ENCODE measurements at places on chromosomes 5 and 9.
A peak's percentile ranks its signal among the peaks of the same experiment; 100 is the strongest.

GRCh38 chr9:25003686-25004085 lies 458.0 kb upstream of the IZUMO3 start:
- no peak for DNase-seq

- DNase-seq: no peak
Observed at GRCh38 chr5:78858364-78858763, 126.7 kb downstream of the ARSB start.

DNA sequence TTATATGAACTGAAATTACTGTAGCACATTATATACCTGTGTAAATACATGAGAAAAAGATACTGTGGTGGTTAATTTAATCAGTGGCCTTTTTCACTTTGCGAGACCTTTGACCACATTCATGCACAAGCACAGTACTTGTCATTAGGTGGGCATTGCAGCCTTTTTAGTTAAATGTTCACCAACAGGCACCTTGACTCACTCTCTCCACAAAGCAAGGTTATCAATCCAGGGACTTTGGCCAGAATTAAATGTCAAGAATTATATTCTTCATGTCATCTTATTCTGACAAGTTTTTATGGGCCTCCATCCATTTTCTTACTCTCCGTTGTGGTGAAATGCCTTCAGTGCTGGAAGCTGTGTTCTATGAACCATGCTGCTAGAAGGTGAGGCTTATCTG lies 72.2 kb downstream of the AOPEP start:
- no peak for DNase-seq

GRCh38 chr9:114207034-114207810 lies 51.9 kb downstream of the COL27A1 start:
- DNase-seq: no peak

- no peak for DNase-seq
Observed at GRCh38 chr5:12003680-12004079, 99.4 kb upstream of the CTNND2 start.

DNA sequence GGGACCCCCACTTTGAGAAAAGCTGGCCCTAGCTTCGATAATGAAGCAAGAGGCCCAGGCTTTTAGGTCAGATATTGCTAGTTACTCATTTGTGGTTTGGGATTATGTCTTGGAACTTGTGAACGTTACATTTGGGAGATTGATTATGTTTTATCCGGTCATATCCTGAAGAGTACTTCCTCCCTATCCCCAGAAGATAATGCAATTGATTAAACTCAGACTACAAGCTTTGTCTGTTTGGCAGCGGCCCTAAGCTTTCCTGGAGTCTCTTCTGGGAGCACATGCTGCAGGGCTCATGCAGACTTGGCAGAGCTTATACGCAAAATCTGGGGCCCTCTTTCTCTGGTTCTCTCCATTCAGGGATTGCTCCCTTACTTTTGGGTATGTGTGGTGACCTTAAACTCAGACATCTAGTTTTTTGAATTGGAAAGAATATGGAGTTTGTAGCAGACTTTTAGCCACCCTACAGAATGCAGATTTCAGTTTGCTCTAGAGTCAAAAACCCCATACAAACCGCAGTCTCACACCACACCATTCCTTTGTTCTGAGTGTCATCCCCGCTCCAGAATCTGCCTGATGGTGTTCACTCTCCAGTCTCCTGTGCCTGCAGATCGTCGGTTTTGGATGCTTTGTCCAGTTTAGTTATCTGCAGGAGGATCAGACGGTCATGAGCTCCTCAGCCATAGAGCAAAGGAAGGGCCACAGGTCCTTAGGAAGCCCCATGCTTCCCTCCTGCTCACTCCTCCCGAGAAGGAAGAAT lies 449.5 kb upstream of the TRPC7 start:
- peak; percentile 42 for DNase-seq

GRCh38 chr9:16319646-16320045 lies 550.8 kb downstream of the BNC2 start:
- no peak for DNase-seq

DNA sequence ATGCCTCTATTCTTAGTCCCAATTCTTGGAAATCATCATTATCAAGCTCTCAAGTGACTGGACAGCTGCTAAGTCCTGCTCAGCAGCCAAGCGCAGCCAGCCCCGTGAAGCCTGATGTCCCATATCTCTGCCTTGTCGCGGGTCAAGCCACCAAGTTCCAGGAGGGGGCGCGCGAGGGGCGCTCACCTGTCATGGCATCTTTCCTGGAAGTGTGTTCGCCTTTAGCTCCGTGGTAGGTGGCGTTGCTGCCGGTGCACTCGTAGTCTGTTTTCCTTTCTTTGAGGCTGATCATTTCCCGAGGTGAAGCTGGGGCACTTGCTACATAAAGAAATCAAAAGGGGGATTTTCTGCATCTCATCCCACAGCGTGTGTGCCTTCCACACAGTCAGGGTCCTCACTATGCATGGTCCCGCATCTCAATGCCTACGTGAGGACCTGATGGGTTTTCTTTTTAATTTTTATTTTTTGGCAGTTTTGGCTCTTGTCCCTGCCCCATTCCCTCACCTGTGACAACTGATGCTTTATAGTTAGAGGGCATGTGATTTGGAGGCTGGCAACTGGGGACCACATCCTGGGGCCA lies 227.0 kb upstream of the DAP start:
- DNase-seq: no peak

GRCh38 chr9:89986190-89986589 lies 381.4 kb downstream of the GADD45G start:
- no peak for DNase-seq

- DNase-seq: no peak
Observed at GRCh38 chr5:76642390-76643040, 19.3 kb upstream of the F2RL2 start.

GRCh38 chr5:149205625-149206523 lies 64.6 kb downstream of the ABLIM3 start:
- no peak for DNase-seq

DNA sequence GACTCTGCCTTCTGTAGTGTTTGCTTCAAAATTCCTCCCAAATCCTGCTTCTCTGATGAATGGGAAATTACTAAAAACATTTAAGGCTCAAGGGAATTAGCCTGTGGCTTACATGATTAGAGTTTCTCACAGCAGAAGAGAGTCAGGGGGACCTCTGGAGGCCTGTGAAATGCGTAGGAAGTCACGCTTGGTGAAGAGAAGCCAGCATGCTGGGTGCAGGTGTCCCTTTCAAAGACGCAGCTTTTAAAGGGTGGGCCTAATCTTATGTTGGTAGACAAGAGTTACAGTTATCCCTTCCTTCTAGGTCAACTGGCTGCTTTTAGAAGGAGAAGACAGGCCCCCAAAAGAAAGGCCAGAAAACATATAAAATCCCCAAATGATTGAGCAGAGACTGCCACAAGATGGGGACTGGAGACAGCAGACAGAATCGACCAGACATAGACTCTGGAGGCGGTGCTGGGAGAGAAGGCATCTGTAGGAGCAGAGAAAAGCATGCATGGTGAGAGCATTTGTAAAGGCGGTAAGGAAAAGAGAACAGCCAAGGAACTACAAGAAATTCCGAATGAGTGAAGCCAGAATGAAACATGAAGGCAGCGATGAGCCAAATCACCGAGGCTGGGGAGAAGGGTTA lies 42.3 kb downstream of the B4GALT1 start:
- DNase-seq: no peak

GRCh38 chr5:77449981-77450380 lies 42.1 kb downstream of the WDR41 start:
- DNase-seq: no peak

DNA sequence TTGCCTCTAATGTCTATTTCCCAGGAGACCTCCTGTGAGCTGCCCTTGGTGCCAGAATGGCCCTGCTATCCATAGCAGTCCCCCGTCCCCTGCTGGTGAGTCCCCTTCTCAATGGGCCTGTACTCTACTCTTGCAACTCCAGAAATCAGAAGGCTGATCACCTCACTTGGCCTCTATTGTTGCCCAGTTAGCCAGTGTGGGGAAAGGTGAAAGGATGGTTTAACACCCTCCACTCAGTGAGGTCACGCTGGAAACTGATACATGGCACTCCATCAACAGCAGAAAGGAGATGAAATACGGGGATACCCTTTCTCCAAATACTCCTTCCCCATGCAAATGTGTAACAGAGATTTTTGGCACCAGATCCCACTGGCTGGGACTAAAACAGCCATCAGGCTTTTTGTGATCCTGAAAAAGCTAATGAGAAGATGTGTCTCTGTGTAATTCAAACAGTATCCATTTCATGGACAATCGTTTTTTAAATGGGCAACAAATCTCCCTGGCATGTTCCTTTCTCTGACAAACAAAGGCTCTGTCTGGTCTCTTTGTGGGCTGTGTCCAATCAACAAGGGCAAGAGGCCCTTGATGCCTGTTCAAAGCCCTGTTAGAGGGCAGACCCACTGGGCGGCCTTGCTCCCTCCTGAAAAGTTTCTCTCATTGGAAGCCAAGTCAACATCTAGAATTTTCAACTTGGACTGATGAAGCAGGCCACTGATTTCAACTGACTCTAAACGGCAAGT lies 343.7 kb downstream of the SPOCK1 start:
- DNase-seq: no peak

DNA sequence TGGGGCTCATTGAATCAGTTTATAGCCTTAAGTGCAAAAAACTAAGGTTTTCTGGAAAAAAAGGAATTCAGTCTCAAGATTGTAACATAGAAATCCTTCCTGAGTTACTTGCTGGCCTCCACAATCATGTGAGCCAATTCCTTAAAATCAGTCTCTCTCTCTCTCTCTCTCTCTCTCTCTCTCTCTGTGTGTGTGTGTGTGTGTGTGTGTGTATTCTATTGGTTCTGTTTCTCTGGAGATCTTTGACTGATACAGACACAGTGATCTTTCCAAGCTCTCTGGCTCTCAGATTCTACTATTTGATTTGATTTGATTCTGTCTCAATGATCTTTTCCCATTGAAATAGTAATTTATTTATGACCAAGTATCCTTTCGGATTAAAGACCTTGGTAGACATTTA lies 74.6 kb downstream of the CFAP95 start:
- no peak for DNase-seq

DNA sequence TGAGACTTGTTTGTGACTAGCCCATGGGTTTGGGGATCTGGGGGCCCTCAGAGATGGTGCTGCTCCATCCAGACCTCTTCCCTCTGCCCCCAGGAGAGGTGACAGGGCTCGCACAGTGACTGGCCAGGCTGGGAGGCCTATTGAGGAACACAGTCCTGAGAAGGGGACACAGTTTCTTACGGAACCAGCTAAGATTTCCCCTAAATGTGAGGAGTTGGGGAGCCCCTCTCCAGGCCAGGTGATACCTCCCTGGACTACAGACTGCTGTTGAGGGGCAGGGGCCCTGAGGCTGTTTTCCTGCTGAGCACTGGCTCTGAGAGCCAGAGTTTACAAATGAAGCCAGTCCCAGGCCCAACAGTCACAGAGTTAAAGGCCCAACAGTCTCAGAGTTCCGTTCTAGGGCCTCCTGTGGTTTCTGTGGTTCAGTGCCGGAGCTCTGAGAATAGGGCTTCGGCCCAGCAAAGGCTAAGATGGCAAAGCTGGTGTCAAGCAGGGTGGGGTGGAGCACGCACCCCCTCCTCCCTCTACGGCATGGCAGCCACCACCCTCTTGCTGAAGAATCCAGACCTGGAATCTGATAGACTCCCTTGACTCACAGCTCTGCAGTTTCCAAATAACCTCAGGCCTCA lies 1.1 kb upstream of the SEMA4D start:
- no peak for DNase-seq

- no peak for DNase-seq
Observed at GRCh38 chr5:61307611-61308010, 24.4 kb upstream of the ZSWIM6 start.

DNA sequence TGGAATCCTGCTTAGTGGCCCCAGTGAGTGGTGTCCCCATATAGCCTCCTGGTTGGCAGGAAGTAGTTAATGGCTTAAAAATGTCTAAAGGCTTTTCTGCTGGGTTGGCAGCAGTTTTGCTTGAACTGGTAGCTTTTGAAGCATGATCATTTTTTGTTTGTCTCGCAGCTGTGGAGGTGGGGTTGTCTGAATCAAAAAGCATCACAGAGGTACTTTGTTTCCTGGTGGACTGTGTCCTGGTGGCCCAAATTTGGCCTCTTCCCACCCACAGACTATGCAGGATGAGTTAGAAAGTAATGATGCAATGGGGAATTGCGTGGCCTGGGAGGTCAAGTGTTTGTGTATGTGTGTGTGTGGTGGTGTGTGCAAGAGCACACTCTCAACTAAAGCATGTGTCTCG lies 322.7 kb downstream of the ARHGEF28 start:
- no peak for DNase-seq

DNA sequence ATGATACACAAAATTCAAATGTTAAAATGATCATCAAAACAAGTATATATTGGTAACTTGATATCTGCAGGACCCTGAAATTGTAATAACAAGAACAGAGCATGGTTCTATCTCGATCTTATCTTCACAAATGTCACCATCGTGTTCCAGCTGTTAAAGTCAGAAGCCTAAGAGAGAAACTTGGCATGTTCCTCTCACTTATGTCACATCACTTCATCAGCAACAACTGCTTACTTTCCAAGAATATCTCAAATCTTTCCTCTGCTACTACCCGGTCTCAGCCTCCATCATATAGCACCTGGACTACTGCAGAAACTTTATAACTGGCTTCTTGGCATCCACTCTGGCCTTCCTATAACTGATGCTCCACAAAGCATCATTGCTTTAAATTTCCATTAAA lies 84.9 kb downstream of the FBN2 start:
- DNase-seq: no peak

DNA sequence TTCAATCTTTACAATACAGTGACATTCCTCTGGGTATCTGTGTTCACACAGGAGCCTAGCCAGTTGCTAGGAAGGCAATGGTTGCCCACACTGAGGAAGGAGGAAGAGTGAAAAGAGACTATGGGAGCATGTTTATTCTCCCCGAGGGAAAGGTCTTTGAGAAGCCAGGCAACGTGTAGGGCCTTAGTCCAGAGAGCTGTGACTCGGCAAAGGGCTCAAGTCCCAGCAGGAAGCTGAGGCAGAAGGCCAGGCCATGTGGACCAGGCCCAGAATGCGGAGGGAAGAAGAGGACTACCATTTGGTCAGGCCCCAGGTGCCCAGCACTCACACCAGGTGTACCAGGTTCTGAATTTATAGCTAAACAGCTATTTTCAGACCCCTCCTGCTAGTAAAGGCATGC lies 136.6 kb upstream of the DMAC1 start:
- DNase-seq: no peak

GRCh38 chr5:103498211-103498610 lies 64.4 kb downstream of the NUDT12 start:
- DNase-seq: no peak

- no peak for DNase-seq
Observed at GRCh38 chr9:35822926-35823325, 5.6 kb downstream of the FAM221B start.

- DNase-seq: no peak
Observed at GRCh38 chr9:21730899-21731298, 71.5 kb upstream of the MTAP start.

DNA sequence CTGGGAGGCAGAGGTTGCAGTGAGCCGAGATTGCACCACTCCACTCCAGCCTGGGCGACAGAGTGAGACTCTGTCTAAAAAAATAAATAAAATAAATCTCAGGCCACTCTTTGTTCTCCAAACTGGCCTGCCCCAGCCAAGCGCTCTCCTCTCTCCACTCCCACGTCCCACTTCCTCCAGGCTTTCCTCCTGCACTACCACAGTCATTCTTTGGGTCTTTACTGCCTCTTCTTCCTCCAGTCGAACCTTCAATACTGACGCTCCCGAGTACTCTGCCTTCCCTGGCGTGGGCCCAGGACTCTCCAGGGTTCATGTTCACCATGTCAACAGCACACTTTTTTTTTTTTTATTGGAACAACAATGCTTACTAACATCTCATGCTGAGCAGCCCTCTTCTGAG lies 23.9 kb downstream of the RNF130 start:
- no peak for DNase-seq

- no peak for DNase-seq
Observed at GRCh38 chr5:142219146-142219545, 105.7 kb downstream of the SPRY4 start.
